Fibroblast of the aortic adventitia (primary cell): ENCODE measurements at places on chromosomes 16 and 17.

DNA sequence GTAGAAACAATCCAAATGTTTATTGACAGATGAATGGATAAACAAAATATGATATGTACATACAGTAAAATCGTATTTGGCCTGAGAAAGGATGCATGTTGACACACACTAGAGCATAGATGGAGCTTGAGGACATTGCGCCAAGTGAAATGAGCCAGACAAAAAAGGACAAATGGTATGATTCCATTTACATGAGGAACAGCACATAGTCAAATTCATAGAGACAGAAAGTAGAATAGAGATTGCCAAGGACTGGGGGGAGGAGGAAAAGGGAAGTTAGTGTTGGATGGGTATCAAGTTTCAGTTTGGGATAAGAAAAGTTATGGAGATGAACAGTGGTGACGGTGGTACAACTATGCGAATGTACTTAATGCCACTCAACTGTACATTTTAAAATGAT lies 47.9 kb downstream of the COPRS start:
- peak; percentile 80 for DNase-seq

GRCh38 chr17:7436556-7437368 lies 1.5 kb downstream of the TMEM102 start:
- peak; percentile 63 for DNase-seq

- no peak for DNase-seq
Measured at GRCh38 chr17:67046398-67046797, 2.0 kb downstream of the CACNG1 start.

DNA sequence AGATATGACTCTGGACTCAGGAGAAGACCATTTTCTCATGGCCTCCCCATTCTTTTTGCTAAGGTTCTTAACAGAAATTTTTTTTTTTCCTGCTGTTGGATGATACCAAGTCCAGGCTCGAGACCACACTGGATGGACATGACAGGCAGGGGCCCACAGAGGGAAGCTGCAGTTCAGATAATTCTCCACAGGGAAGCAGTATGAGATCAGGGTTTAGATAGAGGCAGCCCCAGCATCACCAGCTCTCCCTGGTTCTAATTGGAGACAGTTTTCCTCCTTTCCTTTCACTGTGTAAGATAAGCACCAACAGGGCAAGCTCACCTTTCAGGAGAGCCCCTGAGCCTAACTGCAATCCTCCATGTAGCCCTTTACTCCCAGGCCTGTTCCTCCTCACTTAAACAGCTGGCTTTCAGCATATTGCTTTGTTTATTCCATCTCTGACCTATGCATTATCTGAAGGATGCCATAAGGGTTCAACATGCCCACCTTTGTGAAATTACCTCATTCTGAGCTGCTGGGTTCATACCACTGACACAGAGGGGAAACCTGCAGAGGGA lies 108.1 kb downstream of the SNX11 start:
- DNase-seq = peak; percentile 59

- peak; percentile 2 for DNase-seq
Measured at GRCh38 chr16:27048316-27048715, 18.4 kb upstream of the C16orf82 start.

DNA sequence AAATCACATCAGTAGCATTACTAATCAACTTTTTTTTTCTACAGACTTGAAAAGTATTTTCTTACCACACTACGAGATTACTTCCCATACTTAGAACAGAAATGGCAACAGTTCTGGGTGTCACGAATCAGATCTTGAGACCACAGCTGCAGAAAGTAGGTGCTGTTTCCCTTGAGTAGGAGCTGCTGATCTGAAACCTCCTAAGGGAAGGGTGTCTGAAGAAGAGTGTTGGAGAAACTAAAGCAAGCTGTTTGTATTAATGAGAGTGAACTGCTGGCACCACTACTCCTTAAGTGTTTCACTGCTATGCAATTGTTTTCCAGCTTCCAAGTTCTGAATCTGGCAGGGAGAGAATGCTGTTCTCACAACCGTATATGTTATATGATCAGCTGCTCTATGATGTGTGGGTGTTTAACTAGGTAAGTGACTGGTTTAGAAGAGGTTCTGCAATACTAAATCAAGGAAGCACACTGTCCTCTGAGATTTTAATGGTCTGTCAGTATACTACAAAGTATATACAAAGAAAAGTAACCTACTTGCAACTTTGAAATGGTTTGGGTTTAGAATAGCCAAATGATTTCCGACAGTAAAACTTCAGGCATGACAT lies 3.3 kb downstream of the ZNF652 start:
- DNase-seq = peak; percentile 37

GRCh38 chr16:88356727-88357199 lies 26.0 kb upstream of the ZNF469 start:
- DNase-seq = no peak
